ENCODE measurements at places on chromosomes 4 and X. TPM values are rescaled to one million over a fixed set of nuclear protein-coding genes. Genes with fewer than 3 reads are reported as not detected.

- no peak for DNase-seq
Observed at GRCh38 chrX:105314458-105314857, 94.0 kb upstream of the TEX13A start.

DNA sequence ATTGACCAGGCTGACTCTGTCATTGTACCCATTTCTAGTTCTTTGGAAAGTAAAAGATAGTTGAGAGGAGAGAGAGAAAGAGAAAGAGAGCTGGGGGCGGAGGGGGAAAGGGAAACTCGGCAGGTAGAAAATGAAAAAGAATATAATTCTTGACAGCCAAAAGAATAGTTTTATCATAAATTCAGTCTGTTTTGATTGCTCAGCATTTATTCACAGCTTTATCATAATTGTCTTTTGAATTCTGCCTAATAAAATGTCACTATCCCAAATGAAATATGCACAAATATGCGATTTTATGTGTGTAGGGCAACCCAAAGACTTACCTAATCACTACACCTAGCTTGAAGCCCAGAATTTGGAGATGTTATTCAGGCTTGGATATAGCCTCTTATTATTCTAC lies 1024.0 kb upstream of the PABPC4L start:
- DNase-seq = no peak

DNA sequence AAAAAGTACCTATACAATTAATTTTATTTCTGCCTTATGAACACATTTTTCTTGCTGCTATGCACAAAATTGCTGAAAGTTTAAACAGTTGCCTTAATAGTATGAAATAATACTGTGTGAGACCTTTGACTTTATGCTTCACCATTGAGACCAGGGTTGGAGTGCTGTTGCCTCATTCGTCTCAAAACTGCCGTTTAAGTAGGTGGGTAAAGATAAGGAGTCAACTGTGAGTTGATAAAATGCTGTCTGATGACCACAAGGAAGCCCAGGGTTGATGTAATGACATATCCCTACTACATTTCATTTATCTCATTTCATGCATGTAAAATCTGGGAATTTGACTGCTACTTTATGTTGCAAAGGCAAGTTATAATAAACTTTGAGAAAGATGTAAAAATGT lies 23.4 kb downstream of the STK26 start:
- DNase-seq = no peak

GRCh38 chr4:85391589-85392410 lies 83.2 kb upstream of the ARHGAP24 start:
- no peak for DNase-seq

- no peak for DNase-seq
Observed at GRCh38 chrX:130902446-130902782, 595 bp downstream of the ENOX2 start.

DNA sequence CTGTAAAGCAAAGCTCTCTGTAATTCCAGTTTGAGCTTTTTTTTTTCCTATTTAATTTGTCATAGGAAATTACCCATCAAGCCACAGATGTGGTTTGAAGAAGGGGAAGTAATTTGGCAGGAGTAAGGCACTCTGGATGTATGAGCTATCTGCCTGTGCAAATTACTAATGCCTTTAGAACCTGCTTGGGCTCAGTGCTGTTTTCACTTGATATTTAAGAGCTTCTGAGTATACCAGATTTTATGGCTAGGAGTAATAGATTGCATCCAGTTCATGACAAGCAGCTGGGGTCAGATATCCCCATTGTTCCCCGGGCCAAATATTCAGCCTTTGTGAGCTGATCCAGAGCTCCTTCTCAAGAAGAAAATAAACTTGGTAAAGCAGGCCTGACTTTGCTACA lies 89.1 kb downstream of the DCAF8L2 start:
- no peak for DNase-seq

DCAF16 gene
- 31.4 TPM for total RNA-seq

VCX3B gene
- total RNA-seq = not detected

ZCCHC12 gene
- 0.70 TPM for total RNA-seq

DDX60 gene
- total RNA-seq = 24.8 TPM

All from ovary (tissue), 10 donors.